ENCODE measurements at places on chromosomes 12 and 14. TPM values are rescaled to one million over a fixed set of nuclear protein-coding genes. Genes with fewer than 3 reads are reported as not detected.

The JKAMP gene
- polyA plus RNA-seq, result 27.3 TPM

The FAM222A gene
- polyA plus RNA-seq, result 2.1 TPM

DNA sequence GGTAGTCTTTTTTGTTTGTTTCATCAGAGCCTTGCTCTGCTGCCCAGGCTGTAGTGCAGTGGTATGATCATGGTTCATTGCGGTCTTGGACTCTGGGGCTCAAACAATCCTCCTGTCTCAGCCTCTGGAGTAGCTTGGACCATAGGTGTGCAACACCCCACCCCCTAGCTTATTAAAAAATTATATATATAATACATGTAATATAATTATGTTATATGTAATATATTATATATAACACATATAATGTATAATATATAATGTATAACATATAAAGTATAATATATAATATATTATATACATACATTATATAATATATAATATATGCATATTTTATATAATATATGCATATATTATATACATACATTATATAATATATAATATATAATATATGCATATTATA, 21.8 kb downstream of the LHX5 start:
- peaks cover 41% of the 10 kb centered on the region for H3K27me3 ChIP-seq
- H3K4me3 ChIP-seq, result no peak overlapping the region
- DNase-seq, result no peak
- no peak overlapping the region for H3K27ac ChIP-seq
- no peaks in the 10 kb centered on the region for H3K36me3 ChIP-seq
- H3K4me1 ChIP-seq, result no peaks in the 10 kb centered on the region

DNA sequence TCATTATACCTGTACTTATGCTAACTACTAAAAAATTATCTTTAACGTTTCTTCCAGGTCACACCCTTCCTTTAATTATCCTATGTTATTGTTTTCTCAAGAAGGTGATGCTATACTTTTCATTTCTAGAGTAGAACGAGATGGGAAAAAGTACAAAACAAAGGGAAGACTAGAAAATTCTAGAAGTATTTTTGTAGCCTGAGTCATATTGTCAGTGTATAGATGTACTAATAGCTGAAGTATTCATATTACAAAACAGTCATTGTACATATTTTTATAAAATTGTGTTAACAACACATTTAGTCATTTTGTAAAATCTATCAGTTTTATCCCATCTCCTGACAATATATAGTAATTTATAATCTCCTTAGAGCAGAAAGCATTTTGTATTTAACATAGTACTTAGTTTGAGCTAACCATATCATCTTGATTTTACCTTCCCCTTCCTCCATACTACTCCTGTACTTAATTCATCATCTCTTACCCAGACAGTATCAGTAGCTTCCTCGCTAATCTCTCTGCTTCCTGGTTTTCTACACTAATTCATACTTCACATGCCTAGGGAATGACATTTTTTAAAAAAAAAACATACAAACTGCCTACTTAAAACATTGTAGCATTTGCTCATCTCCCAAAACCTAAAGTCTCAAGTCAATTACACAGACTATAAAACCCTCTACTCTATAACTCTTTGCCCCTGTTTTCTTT, 920.9 kb downstream of the RPS29 start:
- H3K4me1 ChIP-seq, result no peaks in the 10 kb centered on the region
- H3K27ac ChIP-seq, result no peak overlapping the region
- DNase-seq, result no peak
- H3K27me3 ChIP-seq, result no peaks in the 10 kb centered on the region
- H3K4me3 ChIP-seq, result no peak overlapping the region

- peaks cover 7% of the 10 kb centered on the region for H3K36me3 ChIP-seq
- H3K4me3 ChIP-seq, result no peak overlapping the region
- no peaks in the 10 kb centered on the region for H3K27me3 ChIP-seq
Measured at GRCh38 chr12:108800591-108800990, 56.8 kb downstream of the SSH1 start.

GRCh38 chr12:5236022-5236640, 192.5 kb downstream of the KCNA5 start:
- no peaks in the 10 kb centered on the region for H3K4me1 ChIP-seq
- no peak for DNase-seq
- no peak overlapping the region for H3K4me3 ChIP-seq
- H3K27ac ChIP-seq, result no peak overlapping the region

- DNase-seq, result no peak
- no peak overlapping the region for H3K27ac ChIP-seq
- peaks cover 52% of the 10 kb centered on the region for H3K4me1 ChIP-seq
- H3K27me3 ChIP-seq, result peaks cover 52% of the 10 kb centered on the region
- peak overlapping the region; percentile 53 for H3K4me3 ChIP-seq
- H3K36me3 ChIP-seq, result no peaks in the 10 kb centered on the region
Measured at GRCh38 chr14:53951627-53952303, 4.9 kb downstream of the BMP4 start.

All from sigmoid colon (tissue), 7 donors.